ENCODE measurements at places on chromosomes 7 and 10.

GRCh38 chr7:44689427-44689826 lies 59.2 kb upstream of the ZMIZ2 start:
- DNase-seq: no peak

GRCh38 chr7:7395785-7396184 lies 139.9 kb downstream of the COL28A1 start:
- DNase-seq: no peak

- DNase-seq: no peak
Measured at GRCh38 chr10:119409906-119410305, 132.6 kb downstream of the RGS10 start.

- no peak for DNase-seq
Measured at GRCh38 chr10:51117794-51118193, 43.5 kb downstream of the PRKG1 start.

DNA sequence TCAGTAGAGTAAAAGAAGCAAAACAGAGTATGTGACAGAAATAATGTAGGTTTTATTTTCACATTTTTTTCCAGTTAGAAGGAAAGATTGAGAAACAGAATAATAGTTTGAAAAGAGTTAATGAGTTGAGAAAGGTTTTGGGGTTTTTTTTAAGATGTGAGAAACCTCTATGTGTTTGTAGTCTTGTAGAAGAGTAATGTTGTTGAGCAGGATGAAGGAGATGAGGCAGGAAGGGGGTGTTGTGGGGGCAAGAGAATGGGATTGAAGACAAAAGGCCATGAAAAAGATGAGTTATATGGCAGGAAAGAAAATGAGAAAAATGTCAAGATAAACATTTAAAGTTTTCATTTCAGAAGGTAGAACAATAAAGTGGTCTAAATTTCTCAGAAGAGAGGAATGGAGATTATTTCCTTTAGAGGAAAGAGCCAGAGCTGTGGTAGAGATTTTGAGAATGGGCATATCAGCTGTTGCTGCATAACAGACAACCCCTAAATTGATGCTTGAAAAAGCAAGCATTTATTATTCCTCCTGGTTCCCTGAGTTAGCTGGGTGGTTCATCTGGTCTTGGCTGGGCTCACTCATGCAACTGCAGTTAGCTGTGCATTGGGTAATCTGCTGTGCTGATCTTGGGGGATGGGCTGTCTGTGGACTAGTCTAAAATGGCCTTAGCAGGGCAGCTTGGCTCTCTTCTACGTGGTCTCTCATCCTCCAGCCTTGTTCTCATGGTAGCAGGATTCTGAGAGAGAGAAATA lies 27.1 kb downstream of the PCGF5 start:
- no peak for DNase-seq

GRCh38 chr10:77713521-77714280 lies 76.1 kb upstream of the KCNMA1 start:
- no peak for DNase-seq
